Naive thymus-derived CD4-positive, alpha-beta T cell (primary cell): ENCODE measurements at places on chromosomes 2 and 18. TPM values are rescaled to one million over a fixed set of nuclear protein-coding genes. Genes with fewer than 3 reads are reported as not detected.

The ADNP2 gene
- polyA plus RNA-seq: 10.3 TPM

DNA sequence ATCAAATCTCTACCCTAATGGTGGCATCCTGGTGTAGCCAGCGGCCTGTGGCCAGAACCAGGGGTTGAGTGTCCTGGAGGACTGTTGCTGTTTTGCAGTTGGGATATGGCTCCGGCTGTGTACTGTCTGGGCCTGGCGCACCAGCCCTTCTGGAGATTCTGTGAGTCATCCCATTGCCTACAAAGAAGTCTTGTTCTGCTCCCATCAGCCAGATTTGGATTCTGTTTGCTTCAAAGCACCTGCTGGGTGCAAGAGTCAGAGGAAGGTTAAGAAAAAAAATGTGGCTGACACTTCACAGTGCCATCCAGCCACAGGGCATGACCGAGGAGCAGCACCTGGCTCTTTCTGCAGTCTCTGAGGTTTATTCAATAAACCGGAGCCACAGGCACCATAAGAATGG lies 41.0 kb upstream of the ASAP2 start:
- no peak for DNase-seq
- H3K36me3 ChIP-seq: no peaks in the 10 kb centered on the region
- H3K4me1 ChIP-seq: no peaks in the 10 kb centered on the region
- H3K4me3 ChIP-seq: no peak overlapping the region

DNA sequence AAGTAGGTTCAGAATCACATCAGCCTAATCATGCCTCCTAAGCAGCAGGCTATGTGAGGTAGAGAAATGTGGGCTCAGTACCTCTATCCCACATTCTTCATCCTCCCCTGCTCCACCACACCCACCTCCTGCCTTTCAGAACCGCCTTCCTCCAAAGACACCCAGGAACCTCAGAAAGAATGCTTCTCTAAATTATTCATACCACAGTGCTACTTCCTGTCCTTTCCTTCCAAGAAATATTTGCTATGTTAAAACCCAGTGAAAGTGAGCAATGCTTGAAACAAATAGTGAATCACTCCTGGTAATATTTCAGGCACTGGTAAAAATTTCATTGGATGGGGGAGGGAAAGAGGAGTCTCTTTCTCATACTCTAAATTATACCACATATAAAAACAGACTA lies 24.0 kb upstream of the CREB1 start:
- H3K27ac ChIP-seq: no peak overlapping the region
- no peaks in the 10 kb centered on the region for H3K27me3 ChIP-seq
- peaks cover 30% of the 10 kb centered on the region for H3K4me1 ChIP-seq
- DNase-seq: peak; percentile 19
- no peaks in the 10 kb centered on the region for H3K36me3 ChIP-seq

DNA sequence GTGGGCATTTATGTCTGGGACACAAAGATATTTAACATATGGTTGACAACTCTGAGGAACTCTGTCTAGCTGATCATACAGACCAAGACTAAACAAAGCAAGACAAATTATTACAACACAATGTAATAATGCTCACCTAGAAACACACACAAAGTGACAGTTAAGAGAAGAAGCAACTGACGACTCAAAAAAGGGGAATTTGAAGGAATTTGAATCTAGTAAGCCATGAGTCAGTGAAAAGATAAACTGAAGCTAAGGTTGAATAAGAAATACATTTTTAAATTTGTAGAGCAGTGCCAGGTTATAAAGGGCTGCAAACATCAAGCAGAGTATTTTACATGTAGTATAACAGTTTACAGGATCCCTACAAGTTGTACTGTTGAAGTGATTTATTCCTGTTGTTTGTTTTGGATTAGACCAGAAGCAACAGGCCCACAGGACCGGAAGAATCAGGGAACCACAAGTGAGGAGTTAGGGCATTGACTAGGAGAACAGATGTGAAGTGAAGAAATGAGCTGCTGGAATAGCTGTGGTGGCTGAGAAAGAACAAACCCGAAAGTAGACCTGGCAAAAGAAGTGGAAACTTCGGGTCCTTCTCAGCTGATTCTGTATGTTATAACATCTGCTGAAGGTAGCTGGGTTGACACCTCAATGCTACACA lies 35.6 kb downstream of the IFIH1 start:
- no peaks in the 10 kb centered on the region for H3K4me1 ChIP-seq
- peaks cover 2% of the 10 kb centered on the region for H3K36me3 ChIP-seq

GRCh38 chr2:236631281-236631855 lies 61.7 kb downstream of the ACKR3 start:
- DNase-seq: no peak
- H3K27ac ChIP-seq: no peak overlapping the region
- H3K36me3 ChIP-seq: no peaks in the 10 kb centered on the region
- H3K4me3 ChIP-seq: no peak overlapping the region
- H3K4me1 ChIP-seq: no peaks in the 10 kb centered on the region
- no peaks in the 10 kb centered on the region for H3K27me3 ChIP-seq
